ENCODE measurements at places on chromosomes 11 and 22.

- ATAC-seq = no peak
Observed at GRCh38 chr11:93591247-93591898, 48.2 kb upstream of the SMCO4 start.

- peak; percentile 44 for ATAC-seq
Observed at GRCh38 chr11:121722431-121723245, 269.9 kb upstream of the SORL1-AS1 start.

DNA sequence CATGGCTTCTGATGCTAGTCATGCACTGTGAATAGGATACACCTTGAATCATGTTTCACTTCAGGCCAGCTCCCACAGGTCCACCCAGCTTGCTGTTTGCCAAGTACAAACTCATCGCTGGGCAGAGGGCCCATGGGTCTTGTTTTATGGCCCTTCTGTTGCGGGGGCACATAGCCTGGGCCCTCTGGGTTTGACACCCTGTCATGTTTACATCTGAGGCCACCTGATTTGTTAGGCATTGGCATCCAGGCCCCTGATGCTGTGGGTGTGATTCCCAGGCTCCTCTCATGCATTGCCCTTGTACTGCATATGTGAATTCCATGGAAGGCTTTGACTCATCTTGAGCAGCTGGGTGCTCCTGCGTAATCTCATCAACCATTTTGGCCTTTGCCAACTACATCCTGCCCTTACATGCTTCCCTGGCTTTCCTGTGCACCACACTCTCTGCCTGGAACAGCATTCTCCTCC lies 32.6 kb downstream of the PPFIBP2 start:
- no peak for ATAC-seq

DNA sequence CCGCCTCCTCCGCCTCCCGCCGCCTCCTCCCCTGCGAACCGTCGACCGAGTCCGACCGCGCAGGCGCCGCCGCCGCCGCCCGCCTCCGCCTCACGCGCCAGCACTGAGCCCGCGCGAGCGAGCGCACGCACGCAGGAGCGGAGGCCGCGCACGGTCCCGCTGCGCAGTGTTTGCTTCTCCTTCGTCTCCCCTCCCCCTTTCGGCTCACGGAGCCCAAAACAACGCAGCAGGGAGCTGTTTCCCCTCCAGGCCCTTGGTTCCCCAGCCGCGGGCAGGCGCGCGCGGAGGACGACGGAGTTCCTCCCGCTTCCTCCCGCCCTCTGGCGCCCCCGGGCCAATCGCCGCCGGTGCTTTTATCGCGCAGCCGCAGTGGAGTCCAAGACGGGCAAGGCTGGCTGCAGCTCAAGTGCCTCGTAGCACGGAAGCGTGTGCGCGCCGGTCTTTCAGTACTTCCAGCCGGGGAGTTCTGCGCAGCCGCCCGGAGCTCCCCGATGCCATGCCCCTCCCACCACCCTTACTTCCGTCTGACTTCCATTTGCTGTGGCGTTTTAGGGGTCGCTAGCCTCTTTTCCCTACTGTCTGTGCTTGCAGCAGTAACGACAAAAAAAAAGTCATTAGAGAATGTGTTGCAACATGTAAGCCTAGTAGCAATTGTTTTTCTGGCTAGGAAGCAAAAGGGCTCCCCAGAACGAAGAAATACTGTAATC lies at the start of gene HNRNPUL2:
HNRNPUL2 (minus strand) TSS at position 293 of the 707 bp plus-strand sequence. CDS start 301 bp downstream, outside the sequence.
- ATAC-seq = peak; percentile 86

DNA sequence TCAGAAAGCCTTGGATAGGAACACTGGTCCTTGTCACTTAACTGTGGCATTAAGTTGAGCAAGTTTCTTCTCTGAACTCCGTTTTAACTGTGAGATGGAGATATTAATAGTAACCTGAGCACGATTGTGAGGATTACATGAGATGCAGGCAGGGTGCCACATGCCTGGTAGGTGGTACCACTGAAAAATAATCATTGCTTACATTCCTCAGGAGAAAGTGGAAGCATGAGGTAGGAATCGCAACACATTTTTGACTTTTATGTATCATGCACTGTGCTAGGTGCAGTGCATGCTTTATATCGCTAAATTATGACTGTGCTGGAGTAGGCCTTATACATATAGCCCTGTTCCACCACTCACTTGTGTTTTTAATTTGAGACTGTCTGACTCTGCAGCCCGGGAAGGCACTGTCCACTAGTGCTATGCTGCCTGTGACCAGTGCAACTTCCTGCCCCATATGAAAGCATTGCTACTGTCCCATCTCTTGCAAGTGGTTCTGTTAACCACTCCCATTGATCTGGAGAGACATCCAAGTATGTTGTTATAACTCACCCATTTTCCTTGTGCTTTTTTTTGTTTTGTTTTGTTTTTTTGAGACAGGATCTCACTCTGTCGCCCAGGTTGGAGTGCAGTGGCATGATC lies 1.0 kb downstream of the UQCR10 start:
- ATAC-seq = no peak

Data from SK-N-SH treated with all-trans-retinoic acid at 6 μM for 48 hours (cell line).